ENCODE measurements at places on chromosomes 7 and 10.

GRCh38 chr7:26627891-26628341 is 236.5 kb downstream of the SKAP2 start:
- no peak for DNase-seq

DNA sequence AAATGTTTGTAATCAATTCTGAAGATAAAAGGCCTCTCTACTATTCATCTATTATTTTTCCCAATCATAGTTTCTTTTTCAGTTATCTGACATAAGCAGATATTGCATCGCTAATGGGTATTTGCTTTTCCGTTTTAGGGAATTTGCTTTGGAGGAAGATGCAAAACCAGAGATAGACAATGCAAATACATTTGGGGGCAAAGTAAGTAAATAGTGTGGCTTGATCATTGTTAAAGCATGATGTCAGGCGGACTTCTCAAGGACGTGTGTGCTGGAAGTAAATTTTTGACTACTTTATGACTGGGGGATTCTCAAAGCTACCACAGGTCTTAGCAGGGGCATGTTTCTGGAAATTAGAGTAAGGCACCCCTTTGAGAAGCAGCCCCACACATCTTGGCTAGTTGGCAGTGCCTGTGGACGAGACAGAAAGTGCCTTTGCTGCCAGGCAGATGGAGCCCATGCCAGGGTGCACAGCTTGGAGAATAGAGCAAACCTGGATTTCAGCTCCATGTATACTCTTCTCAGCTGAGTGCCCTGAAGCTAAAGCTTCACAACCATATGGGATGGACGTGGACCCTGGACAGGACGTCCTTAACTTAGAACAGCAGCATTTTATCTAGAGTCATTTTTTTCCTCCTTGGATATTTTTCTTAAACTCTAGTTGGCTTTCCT is 68.6 kb downstream of the SRI start:
- no peak for DNase-seq

DNA sequence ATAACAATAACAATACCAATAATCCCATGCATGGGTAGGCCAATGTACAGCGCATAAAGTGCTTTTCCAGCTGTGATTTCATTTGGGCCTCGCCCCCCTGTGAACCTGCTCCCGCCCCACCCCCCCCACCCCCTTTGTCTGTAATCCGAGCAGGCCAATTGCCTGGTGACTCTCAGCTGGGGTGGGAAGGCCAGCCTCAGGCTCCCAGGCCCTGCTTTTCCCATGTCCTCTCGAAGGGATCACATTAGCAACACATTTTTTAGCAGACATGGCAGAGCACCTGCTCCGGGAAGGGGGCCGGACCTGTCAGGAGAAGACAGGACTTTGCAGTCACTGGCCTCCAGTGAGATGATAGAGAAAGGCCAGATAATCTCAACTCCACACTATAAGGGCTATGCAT is 439.3 kb downstream of the RPS24 start:
- no peak for DNase-seq

- no peak for DNase-seq
Measured at GRCh38 chr7:16007911-16008310, 321.4 kb upstream of the MEOX2 start.

GRCh38 chr7:141847996-141848395 is 6.7 kb upstream of the PRSS37 start:
- no peak for DNase-seq
